HCT116 (cell line): ENCODE measurements at places on chromosomes 7 and 10.

- DNase-seq = no peak
Observed at GRCh38 chr10:119466655-119467054, 75.9 kb downstream of the RGS10 start.

- no peak for DNase-seq
Observed at GRCh38 chr10:85538601-85539000, 828.0 kb downstream of the GRID1 start.

DNA sequence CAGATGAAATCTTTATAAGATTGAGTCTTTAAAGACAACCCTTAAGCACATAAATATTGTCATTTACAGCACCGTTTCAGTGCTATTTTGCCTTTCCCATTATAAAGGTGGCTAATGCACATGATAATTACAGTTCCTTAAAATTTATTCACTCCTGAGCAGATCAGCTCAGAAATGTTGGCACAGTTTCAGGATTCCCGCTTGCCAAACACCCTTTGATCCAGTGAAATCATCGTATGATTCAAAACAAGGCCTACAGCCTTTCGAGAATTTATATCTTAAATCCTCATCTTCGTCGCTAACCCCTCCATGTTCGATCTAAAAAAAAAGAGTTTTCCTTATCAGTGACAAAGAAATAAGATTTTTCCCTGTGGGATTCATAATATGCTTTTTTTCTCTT lies 14.1 kb upstream of the SOSTDC1 start:
- DNase-seq = no peak

DNA sequence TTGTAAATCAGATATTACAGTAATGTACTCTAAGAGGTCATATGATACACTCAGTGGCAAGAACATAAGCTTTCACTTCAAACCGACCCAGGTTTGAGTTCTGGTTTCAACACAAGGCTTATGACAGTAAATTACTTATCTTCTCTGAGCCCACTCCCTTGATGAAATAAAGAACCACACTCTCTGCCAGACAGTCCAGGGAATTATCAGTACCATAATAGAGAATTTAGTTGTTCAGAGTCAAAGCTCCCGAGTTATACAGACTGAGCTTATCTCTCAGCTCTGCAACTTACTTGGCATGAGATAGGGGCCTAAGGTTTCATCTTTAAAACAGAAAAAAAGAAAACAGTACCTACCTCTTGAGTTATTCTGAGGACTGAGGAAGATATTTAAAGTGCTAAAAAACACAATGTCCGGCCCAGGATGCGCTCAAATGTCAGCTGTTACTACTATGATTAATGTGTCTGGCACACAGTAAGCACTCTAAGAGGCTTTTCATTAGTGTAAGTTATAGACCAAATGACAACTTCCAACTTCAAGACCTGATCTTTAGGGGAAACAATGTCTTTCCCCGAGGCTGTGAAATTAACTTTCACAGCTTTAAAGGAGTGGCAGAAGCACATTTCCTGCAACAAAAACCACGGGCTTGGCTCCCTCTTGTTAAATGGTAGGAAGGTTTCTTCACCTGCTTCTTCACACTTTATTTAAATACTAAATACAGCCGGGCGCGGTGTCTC lies 38.1 kb downstream of the UBE2H start:
- no peak for DNase-seq

DNA sequence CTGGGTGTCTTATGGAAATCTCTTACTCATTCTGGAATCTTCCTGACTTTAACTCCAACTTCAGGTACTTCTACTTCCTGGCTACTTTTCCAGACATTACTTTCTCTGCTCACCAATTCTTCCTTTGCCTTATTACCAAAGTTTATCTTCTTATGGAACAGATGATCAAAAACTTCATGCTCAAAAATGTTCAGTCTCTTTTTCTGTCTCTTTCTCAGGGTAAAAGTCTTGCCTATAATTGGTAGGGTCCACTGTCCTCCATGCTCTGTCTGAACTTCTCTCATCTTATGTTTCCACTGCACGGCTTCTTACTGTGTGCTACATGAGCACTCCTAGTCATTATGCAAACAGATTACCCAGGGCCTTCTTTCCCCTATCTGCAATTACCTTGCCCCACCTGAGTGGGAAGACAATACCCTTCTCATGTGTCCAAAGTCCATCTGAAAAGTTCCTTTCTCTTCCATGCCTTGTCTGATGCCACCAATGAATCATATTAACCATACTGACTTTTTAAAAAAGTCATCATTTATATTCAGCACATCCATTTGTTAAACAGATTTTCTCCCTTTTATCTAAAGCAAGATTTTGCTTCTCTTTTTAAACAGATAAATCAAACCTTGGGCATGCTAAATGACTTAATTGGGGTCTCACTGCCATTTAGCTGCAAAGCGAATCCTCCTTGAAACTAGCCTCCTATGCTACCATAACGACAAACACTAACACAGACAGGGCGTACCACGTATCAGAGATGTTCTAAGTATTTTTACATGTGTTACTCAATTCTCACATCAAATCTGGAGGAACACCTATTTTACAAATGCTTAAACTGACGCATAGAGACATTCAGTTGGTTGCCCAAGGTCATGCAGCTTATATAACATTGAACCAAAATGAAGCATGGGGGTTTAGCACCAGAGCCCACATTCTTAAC lies 48.8 kb downstream of the SEMA3C start:
- no peak for DNase-seq

DNA sequence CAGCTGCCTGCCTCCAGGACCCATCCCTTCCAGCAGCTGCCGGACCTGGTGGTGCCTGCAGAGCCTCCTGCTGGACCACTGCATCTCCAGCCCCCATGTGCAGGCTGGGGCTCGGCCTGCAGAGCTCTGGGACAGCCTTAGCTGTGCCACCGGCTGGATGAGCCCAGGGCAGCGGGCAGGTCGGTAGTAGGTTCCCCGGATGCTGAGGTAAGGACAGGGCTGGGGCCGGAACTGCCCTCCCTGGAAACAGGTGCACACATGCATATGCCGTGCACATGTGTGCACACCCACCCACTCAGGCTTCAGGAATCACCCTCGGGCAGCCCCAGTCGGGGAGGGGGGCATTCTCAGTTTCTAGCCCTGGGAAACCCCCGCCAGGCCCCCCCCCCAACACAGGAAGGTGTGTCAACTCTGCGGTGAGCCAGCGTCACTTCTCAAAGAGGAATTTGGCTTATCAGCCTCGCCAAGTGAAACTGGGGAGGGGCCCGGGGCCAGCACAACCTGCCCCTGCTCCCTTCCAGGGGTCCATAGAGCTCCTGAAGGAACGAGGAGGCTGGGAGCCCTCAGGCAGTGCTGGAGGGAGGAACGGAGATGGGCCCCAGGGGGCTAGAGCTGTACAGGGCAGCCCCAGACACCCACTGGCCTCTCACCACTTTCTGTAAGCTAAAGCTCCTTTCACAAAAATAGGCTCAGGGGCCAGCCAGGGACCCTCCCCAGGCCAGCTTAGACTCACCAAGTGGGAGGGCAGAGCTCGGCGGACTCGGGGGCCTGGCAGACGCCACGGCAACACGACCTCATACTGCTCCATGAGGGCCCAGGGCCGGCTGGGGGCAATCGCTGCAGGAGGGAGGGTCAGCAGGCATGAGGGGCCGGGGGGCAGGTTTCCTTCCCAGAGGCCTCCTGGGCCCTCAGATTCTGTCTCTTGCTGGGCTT lies 1.7 kb downstream of the ADAM8 start:
- DNase-seq = no peak

DNA sequence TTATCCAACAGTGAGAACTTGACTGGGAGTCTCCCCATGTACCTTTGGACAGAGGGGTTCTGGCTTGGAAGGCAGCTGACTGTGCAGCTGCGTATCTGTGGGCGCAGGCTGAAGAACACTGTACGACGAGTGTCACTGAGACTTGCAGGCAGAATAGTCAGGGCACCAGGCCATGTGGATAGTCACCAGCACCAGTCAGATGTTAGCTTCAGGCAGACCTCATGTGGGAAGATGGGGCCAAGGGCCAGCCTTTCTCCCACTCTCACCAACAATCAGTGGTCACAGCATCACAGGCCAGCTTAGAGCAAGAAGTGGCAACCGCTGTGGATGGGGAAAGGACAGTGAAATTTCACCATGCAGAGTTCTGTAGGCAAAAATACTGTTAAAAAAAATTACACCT lies 43.4 kb upstream of the GJD4 start:
- no peak for DNase-seq
